Stimulated activated CD8-positive, alpha-beta memory T cell treated with anti-CD3 and anti-CD28 coated beads, Interleukin-4, amount 100 ng/mL, for 48 hours (primary cell): ENCODE measurements at places on chromosomes 1 and 21.
A peak's percentile ranks its signal among the peaks of the same experiment; 100 is the strongest.

GRCh38 chr1:47411436-47411835, 4.6 kb upstream of the FOXE3 start:
- no peak for DNase-seq

DNA sequence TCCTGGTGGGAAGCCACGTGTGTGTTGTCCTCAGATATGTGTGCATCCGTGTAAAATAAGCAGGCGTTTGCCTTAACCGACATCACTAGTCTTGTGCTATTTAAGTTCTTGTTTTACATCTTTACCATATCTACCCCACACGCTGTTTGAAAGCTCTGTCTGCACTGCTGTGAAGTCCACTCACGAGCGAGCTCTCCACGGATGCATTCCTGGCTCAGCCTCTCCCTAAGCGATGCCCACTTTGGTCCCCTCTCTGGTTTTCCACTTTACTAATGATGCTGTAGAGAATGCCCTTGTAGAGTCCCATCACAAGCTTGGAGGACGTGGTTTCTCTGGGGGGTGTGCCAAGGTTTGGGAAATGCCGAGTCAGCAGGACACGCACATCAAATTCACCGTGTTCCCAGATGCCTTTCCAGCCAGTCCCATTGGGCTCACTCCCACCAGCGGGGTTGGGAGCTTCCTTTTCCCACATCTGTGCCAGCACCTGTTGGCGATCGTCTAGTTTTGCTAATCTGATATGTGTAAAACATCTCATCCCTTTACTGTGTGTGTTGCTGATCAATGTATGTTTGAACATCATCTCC, 43.8 kb downstream of the ACTL8 start:
- DNase-seq, result no peak

DNA sequence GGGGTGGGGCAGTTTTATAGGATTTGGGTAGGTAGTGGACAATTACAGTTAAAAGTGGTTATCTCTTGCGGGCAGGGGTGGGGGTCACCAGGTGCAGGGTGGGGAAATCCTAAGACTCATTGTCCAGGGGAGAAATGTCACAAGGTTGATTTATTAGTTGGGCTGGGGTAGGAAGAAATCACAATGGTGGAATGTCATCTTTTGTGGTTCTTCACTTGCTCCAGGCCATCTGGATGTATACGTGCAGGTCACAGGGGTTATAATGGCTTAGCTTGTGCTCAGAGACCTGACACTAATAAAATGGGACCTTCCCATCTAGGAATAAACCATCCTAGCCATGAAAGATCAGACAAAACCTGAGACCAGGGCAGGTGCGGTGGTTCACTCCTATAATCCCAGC, 11.5 kb downstream of the TEX46 start:
- no peak for DNase-seq

- DNase-seq, result no peak
Measured at GRCh38 chr1:179353546-179353945, 12.2 kb upstream of the AXDND1 start.

GRCh38 chr1:117017062-117017461, 15.5 kb downstream of the CD101 start:
- no peak for DNase-seq

DNA sequence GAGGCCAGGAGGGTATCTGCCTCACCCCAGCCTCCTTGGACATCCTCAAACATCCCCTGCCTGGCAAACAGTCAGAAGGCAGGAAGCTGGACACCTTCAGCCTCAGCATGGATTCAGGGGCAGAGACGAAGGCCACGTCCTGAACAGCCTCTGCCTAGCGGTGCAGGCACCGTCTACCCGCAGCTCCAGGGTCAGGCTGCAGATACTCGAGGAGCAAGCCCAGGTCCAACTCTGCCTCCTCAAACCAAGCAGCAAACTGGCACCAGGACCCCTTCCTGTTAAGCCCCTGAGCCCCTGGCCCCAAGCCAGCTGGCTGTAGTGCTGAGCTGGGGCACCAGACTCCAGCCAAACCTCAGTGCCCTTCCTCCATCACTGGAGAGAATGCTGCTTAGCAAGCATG, 494.7 kb downstream of the NPHP4 start:
- DNase-seq, result no peak

GRCh38 chr1:98704474-98704873, 43.0 kb downstream of the SNX7 start:
- DNase-seq, result no peak

DNA sequence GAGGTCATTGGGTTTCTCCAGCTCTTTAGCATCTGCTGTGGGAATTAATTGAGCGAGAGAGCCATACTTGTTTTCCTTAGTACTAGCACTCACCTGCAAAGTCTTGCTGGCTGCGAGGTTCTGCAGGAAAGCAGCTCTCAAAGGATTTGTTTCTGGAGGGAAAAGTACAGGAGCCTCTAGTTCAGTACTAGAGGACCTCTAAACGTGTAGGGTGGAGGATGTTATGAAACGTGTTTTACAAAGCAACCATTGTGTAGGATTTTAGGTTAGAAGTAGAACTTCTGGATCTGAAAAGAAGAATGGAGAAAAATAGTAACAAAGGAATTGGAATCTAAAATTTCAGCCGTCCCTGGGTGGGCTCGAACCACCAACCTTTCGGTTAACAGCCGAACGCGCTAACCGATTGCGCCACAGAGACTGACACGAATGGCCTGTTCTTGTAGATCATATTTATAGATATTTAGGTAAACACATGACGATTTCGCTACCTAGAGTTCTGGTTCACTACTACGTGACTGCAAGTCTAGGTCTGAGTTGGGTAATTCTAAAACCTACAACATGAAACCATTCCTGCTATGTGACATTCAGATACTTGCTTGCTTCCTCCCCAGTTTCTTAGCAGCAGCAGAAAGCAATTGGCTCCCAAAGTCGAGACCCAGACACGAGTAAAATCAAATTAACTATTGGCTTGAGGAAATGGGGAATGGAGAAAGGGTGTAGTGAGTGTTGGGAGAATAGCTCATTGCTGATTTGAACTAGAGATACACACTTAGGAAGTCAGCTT, 60.2 kb upstream of the CFAP126 start:
- peak; percentile 79 for DNase-seq

- no peak for DNase-seq
Measured at GRCh38 chr21:15894596-15894995, 164.8 kb downstream of the USP25 start.

DNA sequence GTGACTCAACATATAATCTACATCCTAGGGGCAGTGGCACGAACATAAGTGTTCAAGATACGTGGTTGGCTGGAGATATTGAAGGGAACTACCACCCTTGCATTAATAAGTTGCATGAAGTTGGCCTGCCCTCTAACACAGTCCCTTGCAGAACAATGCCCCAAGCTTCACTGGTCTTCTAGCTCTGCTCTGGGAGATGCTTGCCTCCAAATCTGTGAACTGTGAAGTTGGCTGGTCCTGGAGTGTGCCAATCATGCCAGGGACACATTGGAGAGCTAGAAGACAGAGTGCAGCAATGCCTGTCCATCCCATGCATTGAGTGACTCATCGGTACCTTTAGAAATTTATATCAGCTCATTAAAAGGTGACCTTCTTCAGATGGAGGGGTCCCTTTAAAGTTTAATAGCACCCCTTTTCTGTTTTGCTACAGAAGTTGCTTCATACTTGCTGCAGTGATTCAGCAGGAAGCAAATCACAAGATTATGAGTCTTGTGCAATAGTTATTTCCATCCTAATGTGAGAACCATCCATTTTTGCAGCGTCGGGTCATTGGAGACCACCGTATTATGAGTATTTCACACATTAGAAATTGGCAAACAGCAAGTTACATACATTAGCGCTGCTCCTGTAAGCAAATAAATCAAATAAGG, 55.2 kb upstream of the KAZN start:
- no peak for DNase-seq

DNA sequence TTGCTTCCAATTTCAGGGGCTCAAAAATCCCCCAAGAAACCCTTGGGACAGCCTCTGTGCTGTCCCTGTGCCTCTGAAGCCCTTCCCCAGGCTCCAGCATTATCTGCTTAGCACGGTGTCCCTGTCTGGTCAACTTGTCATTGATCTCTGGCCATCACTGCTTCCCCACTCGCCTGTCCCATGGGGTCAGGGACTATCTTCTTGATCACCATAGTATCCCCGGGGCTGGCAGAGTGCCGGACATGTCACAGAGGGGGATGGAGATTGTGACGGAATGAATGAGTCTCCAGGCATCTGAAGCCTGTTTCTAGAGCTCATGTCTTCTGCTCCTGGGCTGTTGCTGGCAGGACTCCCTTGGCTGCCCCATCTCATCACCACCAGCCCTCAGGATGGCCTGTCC, 99.4 kb upstream of the VAMP3 start:
- no peak for DNase-seq

- DNase-seq, result no peak
Measured at GRCh38 chr1:45906883-45907282, 103.5 kb downstream of the MAST2 start.

GRCh38 chr1:27604579-27605299, 795 bp upstream of the AHDC1 start:
- no peak for DNase-seq

GRCh38 chr1:214476986-214477870, 74.2 kb downstream of the PTPN14 start:
- no peak for DNase-seq

DNA sequence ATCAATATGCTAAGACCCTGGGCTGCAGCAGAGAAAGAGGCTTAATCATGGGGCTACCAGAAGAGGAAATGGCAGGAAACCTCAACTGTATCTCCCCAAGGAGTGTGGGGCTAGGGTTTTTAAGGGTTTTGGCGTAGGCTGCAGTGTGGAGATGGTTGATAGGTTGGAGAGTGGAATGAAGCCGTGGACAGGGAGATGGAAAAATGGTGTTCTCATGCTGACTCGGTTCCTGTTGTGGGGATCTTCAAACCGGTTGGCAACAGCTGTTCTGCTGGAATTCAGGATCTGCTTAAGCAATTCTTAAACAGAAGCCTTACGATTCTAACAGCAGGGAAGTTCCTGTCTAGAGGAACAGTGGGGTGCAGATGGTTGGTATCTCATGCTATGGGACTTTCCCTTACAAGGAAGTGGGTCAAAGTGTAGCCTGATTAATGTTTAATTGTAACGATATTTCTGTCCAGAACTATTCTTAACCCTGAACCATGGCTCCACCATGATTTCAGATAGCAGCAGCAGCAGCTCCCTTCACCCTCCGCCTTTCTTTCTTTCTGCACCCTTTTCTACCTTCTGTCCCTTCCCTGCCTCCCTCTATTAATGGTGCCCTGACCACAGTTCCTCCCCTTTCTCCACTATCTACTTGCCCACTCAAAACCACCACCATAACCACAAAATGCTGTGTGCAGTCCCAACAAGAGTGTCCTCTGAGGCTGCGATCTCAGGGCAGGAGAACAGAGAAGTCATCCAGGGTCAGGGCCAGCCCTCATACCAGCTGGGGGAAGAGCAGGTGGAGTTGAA, 30.8 kb downstream of the RSPH1 start:
- no peak for DNase-seq

GRCh38 chr1:10980841-10981727, 31.4 kb upstream of the TARDBP start:
- DNase-seq, result no peak

DNA sequence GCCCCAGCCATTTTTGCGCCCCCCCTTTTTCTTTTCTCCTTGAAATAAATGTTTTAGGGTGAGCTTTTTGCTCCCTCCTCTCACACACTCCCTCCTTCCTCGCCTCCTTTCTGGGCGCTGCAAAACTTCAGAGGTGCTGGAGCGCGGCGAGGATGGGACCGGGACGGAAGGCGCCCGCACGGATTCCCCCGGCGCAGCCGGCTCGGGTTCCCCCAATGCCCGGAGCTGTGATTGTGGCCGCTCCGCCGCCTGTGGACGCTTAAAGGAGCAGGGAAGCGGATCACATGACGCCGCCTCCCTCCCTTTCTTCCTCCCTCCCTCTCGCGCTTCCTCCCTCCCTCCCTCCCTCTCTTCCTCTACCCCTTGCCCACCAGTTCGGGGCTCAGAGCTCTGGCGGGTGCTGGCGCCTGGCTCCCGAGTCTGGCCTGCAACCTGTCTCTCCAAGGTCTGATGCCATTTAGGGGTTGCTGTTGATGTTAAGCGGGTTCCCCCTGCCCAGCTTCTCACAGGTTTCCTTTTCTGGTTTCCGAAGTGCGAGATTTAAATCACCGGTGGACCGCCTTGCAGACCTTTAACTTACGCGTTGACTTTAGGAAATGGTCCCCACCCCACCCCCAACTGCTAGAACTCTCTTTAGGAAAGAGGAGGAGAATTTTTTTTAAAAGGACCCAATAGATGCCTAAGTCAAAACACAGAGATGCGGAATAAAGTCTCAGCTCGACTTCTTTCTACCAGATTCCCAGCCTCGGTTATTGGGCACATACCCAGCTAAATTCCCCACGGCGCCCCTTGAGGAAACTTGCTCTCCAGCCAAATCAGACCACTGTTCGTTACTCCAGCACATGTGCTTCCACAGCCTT, at the start of gene WLS:
TSS of gene WLS (minus strand) at position 235 of the 860 bp plus-strand sequence. CDS start at position 11, 224 bp downstream.
- no peak for DNase-seq

DNA sequence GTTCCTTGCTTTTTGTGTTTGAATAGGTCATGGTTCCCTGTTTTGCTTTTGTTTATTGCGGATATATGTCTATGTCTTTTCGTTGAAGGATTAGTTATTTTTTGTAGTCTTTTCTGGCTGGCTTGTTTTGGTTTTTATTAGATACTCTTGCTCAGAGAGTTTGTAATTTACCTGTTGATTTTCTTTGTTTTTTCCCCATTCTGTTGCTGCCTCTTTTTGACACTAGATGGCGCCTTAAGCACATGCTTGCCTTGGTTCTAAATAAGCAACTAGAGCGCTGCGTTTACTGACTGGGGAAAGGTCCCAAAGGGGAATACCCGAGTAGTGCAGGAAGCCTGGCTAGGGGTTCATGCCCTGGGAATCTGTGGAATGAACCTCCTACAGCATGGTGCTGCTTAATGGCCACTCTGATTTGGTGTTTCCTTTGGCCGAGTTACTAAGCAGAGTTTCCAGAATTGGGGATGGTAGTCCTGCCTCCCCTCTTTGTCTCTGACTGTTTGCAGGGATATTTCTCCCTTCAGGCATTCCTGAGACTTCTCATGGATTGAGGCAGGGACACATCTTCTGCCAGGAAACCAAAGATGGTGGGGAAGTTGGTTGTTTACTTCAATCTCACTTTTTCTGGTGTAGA, 143.2 kb downstream of the PTPRU start:
- peak; percentile 30 for DNase-seq

GRCh38 chr1:168497376-168497950, 46.3 kb downstream of the XCL2 start:
- no peak for DNase-seq

GRCh38 chr1:11335417-11336056, 62.5 kb downstream of the UBIAD1 start:
- DNase-seq, result no peak

GRCh38 chr1:90175490-90176167, 180.7 kb downstream of the ZNF326 start:
- no peak for DNase-seq

GRCh38 chr1:222653178-222653827, 35.4 kb downstream of the MIA3 start:
- DNase-seq, result no peak
